Choroid plexus epithelial cell (primary cell): ENCODE measurements at places on chromosomes 5 and 9.

DNA sequence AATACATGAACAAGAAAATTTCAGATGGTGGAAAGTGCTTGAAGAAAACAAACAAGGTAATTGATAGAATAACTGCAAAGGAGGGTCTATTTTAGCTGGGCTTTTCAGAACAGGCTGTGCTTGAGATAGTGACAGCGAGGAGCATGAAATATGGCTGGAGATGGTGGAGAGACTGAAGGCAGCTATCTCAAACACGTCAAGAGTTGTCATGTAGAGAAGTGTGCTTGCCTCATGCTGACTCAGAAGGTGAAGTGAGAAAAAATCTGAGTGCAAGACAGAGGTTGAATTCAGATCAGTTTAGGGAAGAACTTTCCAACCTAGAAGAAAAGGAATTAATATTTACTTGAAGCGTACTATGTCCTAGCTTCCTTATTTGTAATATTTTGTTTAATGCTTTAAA, 115.5 kb upstream of the RANBP3L start:
- no peak for DNase-seq

GRCh38 chr9:124320062-124320973, 62.6 kb downstream of the NEK6 start:
- peak; percentile 71 for DNase-seq

GRCh38 chr9:136268318-136268717, 22.7 kb upstream of the QSOX2 start:
- DNase-seq: peak; percentile 16

- no peak for DNase-seq
These were observed 56.6 kb downstream of the HSD17B3 start for GRCh38 chr9:96245399-96245798.

DNA sequence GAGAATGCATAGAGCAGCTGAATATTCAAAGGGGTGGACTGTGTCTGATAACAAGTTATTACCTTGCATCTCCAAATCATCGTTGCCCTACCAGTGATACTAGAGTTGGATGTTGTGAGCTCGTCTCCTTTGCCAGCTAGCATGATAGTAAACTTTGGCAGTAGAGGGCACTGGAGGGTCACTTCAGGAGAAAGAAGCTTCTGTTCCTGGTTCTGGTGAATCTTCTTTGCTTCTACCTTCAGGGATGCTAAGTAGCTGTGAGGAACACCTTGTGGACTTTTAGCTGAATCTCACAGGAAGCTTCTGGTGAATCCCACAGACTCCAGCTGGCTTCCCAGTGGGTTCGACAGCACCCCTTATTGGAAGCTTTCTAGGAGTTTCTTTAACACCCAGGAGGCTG, 626.6 kb upstream of the SGCD start:
- DNase-seq: no peak

DNA sequence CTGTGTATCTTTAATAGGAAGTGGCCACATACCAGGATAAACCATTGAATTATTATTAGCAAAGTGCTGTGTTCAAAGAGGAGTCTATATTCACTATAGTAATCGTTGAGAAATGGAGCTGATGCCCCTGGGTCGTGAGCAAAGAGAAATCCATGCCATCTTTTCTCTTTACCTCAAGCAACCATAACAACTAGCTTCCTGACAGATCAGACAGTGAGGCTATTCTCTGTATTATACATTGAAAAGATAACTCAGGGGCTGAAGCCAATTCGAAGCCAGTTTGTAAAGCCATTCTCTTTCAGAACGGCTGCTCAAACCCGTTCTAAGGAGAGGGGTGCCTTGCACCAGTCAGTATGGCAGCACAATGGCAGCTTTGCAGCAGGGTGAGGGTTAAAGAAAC, 680.6 kb downstream of the SEMA5A start:
- no peak for DNase-seq
